ENCODE measurements at places on chromosomes 12 and 14.

GRCh38 chr12:52980650-52981423 is 25.4 kb upstream of the EIF4B start:
- peak; percentile 97 for DNase-seq

DNA sequence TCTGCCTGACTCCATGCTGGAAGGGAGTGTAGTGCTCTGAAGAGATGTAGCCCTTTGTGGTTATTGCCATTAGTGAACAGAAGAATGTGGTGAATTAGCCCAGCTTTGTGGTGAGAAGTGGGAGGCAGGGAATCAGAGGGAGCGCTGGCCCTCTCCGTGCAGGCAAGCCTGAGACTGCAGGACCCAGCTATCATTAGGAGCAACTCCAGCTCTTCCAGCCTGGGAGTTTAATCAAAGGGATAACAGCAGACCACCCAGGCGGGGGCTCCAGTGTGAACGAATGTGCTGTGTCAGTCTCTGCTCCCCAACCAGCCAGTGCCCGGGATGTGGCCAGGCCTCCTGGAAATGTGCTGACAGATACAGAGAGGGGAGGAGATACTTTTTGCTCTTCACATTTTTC is 142.7 kb downstream of the TTLL5 start:
- no peak for DNase-seq

DNA sequence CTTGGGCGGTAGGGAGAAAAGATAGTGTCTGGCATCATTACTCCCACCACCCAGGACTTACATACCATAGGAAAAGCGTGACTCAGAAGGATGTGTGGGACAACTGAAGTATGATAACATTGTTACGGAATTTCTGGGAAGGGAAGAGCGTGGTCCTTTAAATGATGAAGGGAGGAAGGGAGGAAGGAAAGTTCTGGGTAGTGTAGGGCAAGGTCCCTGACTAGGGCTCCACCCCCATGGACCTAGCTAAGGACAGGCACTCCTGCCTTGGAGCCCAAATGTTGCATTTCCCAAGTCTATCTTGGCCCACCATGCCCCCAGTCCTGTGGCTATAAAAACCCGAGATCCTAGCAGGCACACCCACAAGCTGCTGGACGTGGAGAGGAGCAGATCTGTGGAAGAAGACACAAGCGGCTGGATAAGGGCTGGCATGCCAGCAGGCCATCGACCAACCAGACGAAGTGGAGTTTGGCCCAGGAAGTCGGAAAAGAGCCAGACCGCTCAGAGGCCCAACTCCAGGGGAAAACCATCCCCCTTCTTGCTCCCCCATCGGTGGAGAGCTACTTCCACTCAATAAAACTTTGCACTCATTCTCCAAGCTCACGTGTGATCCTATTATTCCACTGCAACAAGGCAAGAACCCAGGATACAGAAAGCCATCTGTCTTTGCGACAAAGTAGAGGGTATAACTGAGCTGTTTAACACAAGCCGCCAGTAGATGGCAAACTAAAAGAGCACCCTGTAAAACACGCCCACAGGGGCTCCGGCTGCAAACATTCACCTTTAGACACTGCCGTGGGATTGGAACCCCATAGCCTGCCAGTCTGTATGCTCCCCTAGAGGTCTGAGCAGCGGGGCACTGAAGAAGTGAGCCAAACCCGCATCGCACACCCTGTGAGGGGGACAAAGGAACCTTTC is 23.0 kb upstream of the RAB21 start:
- DNase-seq = peak; percentile 15

DNA sequence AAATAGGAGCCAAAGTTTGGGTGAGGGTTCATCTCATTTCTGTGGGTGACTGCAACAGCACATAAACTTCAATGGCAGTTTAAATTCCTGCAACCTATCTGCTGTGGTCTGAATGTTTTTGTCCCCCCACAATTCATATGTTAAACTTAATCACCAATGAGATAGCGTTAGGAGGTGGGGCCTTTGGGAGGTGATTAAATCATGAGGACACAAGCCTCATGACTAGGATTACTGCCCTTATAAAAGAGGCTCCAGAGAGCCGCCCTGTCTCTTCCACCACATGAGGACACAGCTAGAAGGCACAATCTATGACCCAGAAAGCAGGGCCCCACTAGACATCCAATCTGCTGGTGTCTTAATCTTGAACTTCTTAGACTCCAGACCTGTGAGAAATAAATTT is 3.8 kb upstream of the CCDC91 start:
- no peak for DNase-seq

GRCh38 chr12:112792301-112792700 is 753 bp downstream of the RPH3A start:
- peak; percentile 42 for DNase-seq

Data from NCI-H146 (cell line).